H1 (cell line): ENCODE measurements at places on chromosomes 6 and 20. TPM values are rescaled to one million over a fixed set of nuclear protein-coding genes. Genes with fewer than 3 reads are reported as not detected.
A peak's percentile ranks its signal among the peaks of the same experiment; 100 is the strongest.

- H3K4me3 ChIP-seq = peak overlapping the region; percentile 80
- no peak for DNase-seq
- peaks cover 6% of the 10 kb centered on the region for H3K4me1 ChIP-seq
- no peaks in the 10 kb centered on the region for H3K27me3 ChIP-seq
Measured at GRCh38 chr6:21595285-21596144, 2.0 kb downstream of the SOX4 start.

GRCh38 chr20:3400260-3401155, 7.0 kb downstream of the DNAAF9 start:
- H3K27ac ChIP-seq = no peak overlapping the region
- H3K36me3 ChIP-seq = no peaks in the 10 kb centered on the region
- DNase-seq = no peak
- no peak overlapping the region for H3K4me3 ChIP-seq

GRCh38 chr6:36938536-36938935, 16.0 kb upstream of the PI16 start:
- no peaks in the 10 kb centered on the region for H3K4me1 ChIP-seq
- H3K4me3 ChIP-seq = no peak overlapping the region
- H3K36me3 ChIP-seq = no peaks in the 10 kb centered on the region
- no peak for DNase-seq

- no peak for DNase-seq
- H3K4me1 ChIP-seq = peaks cover 3% of the 10 kb centered on the region
- no peak overlapping the region for H3K27ac ChIP-seq
- H3K4me3 ChIP-seq = no peak overlapping the region
- no peaks in the 10 kb centered on the region for H3K36me3 ChIP-seq
Measured at GRCh38 chr20:44610313-44610962, 28.1 kb downstream of the PKIG start.

DNA sequence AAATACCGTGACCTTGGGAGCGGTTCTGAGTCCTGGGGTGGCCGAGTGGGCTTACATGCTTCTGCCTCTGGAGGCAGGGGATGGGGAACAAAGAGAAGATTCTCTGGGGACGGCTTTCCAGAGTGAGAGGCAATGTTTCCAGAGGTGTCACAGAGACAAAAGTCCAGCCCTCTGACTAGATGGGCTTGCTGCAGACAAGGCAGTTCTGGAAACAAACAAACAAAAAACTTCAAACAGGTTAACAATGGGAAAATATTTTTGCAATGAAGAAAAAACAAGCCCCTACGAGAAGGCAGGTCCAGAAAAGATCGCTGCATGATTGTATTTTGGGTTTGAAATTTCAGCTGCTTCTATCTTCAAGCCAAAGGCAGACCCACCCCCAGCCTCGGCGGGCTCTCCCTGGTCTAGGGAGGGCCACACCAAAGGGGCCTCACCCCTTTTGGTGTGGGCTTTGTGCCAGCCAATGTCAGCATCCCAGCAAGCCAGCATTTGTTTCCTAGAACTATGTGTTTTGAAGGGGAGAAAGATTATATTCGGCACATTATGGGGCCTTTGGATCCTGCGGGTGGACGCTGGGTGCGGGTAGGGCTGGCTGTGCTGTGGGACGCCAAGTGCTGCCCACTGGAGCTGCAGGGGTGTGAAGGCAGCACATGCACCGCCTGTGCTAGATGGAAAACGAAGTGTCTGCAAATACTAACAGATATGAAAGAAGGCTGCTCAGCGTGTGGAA, 42.9 kb downstream of the RIOK1 start:
- H3K27me3 ChIP-seq = no peaks in the 10 kb centered on the region
- no peaks in the 10 kb centered on the region for H3K36me3 ChIP-seq
- no peak overlapping the region for H3K4me3 ChIP-seq
- H3K4me1 ChIP-seq = peaks cover 9% of the 10 kb centered on the region; the same call in 1 of the 2 replicates

DNA sequence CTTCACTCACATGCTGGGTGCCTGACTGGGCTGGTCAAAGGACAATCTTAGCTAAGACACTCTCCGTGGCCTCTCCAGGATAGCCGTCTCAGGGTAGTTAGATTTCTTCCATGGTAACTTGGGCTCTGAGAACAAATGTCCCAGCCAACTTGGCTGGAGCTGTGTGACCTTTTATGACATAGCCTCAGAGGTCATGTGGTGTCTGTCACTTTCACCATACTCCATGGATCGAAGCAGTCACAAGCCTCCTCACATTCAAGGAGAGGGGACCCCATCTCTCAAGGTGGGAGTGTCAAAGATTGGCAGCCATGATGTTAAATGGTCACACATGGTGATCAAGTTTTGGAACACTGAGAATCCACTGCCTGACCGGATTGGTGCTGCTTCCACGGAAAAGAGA, 190.9 kb upstream of the SUPT3H start:
- no peaks in the 10 kb centered on the region for H3K36me3 ChIP-seq
- no peak for DNase-seq
- no peaks in the 10 kb centered on the region for H3K27me3 ChIP-seq
- H3K4me3 ChIP-seq = no peak overlapping the region
- no peak overlapping the region for H3K27ac ChIP-seq
- no peaks in the 10 kb centered on the region for H3K4me1 ChIP-seq

GRCh38 chr20:52420805-52421204, 229.2 kb upstream of the ZFP64 start:
- DNase-seq = no peak
- H3K4me3 ChIP-seq = no peak overlapping the region
- H3K36me3 ChIP-seq = no peaks in the 10 kb centered on the region
- H3K4me1 ChIP-seq = no peaks in the 10 kb centered on the region
- H3K27ac ChIP-seq = no peak overlapping the region

DNA sequence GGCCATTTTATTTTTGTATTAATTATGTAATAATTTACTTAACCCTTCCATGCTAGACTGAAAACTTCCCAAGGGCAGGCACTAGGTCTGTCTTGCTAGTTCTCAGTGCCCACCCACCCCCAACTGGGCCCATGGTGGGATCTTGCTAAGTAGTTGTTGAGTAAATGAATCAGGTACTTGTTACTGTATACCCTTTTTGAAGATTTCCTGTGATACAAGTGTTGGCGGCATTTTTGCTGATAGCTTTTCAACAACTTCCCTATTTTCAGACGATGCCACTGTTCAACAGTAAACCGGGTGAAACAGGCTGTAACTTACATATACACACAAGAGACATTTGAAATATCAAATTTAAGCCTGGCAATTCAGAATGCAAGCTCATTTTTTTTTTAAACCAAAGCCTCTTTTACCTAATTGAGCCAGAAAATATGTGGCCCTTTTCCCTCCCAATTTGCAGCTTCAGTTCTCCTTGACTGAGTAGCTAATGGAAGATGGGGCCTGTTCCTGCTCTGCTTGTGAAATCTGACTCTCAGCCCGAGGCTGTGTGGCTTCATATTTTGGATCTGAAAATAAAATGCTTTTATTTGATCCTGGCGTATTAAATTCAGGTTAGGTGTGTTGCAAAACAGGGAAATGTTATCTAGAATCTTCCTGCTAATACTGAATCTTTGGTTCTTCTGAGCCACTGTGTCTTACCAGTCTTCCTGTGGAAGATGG, 288.3 kb downstream of the NRN1 start:
- H3K36me3 ChIP-seq = no peaks in the 10 kb centered on the region
- no peaks in the 10 kb centered on the region for H3K27me3 ChIP-seq
- DNase-seq = no peak
- H3K4me1 ChIP-seq = peaks cover 7% of the 10 kb centered on the region
- H3K4me3 ChIP-seq = no peak overlapping the region
- no peak overlapping the region for H3K27ac ChIP-seq

GRCh38 chr20:62696989-62697388, 11.6 kb upstream of the NTSR1 start:
- no peaks in the 10 kb centered on the region for H3K4me1 ChIP-seq
- H3K27me3 ChIP-seq = no peaks in the 10 kb centered on the region
- H3K4me3 ChIP-seq = no peak overlapping the region
- no peak for DNase-seq

- H3K4me3 ChIP-seq = no peak overlapping the region
- no peak for DNase-seq
- peaks cover 13% of the 10 kb centered on the region for H3K4me1 ChIP-seq
- H3K36me3 ChIP-seq = no peaks in the 10 kb centered on the region
- no peaks in the 10 kb centered on the region for H3K27me3 ChIP-seq
Measured at GRCh38 chr6:90387383-90387775, 90.7 kb upstream of the BACH2 start.

- H3K27ac ChIP-seq = no peak overlapping the region
- H3K4me3 ChIP-seq = no peak overlapping the region
- DNase-seq = no peak
- no peaks in the 10 kb centered on the region for H3K27me3 ChIP-seq
Measured at GRCh38 chr20:17765017-17765416, 65.3 kb downstream of the BANF2 start.

- H3K27me3 ChIP-seq = no peaks in the 10 kb centered on the region
- no peak overlapping the region for H3K27ac ChIP-seq
- H3K4me3 ChIP-seq = no peak overlapping the region
- no peaks in the 10 kb centered on the region for H3K4me1 ChIP-seq
- DNase-seq = no peak
Measured at GRCh38 chr6:12718015-12718414, 1.4 kb downstream of the PHACTR1 start.

- H3K4me3 ChIP-seq = no peak overlapping the region
- H3K27me3 ChIP-seq = no peaks in the 10 kb centered on the region
- H3K27ac ChIP-seq = no peak overlapping the region
- H3K4me1 ChIP-seq = 0 out of 2 replicates have a peak, but pooled peaks cover 3% of the 10 kb centered on the region
- H3K36me3 ChIP-seq = no peaks in the 10 kb centered on the region
Measured at GRCh38 chr6:138965291-138965874, 22.7 kb downstream of the REPS1 start.

TOX2 gene
- 3.4 TPM in 2 replicates for total RNA-seq

NRSN1 gene
- total RNA-seq = 0.29 and 0.78 TPM in 2 replicates

PMEPA1 gene
- 20.0 and 20.5 TPM in 2 replicates for total RNA-seq

MCHR2 gene
- not detected in 2 replicates for total RNA-seq

SLC17A3 gene
- total RNA-seq = not detected in 2 replicates

GJA10 gene
- not detected in 2 replicates for total RNA-seq

ANGPT4 gene
- 0.06 and 0.07 TPM in 2 replicates for total RNA-seq

TSBP1 gene
- not detected in 2 replicates for total RNA-seq

BPI gene
- total RNA-seq = not detected in 2 replicates
